H1 (cell line): ENCODE measurements at places on chromosomes 12 and 14. TPM values are rescaled to one million over a fixed set of nuclear protein-coding genes. Genes with fewer than 3 reads are reported as not detected.

Gene CACNA1C
- 1.3 and 1.9 TPM in 2 replicates for total RNA-seq

Gene TAS2R14
- 0.78 and 0.80 TPM in 2 replicates for total RNA-seq

Gene GPRC5A
- 1.0 and 1.5 TPM in 2 replicates for total RNA-seq

Gene TAS2R31
- 1.4 and 1.5 TPM in 2 replicates for total RNA-seq

Gene KRT2
- total RNA-seq: not detected in 2 replicates

Gene LALBA
- not detected in 2 replicates for total RNA-seq

Gene ITGB7
- total RNA-seq: 0.54 and 1.2 TPM in 2 replicates

Gene HSPB8
- 11.7 TPM in 2 replicates for total RNA-seq
